T-helper 2 cell treated with Interferon-gamma antibody and Interleukin-4, amounts not matched to agents 5 μg/mL and 100 μg/mL, for 36 hours (primary cell): ENCODE measurements at places on chromosomes 11 and 22.

DNA sequence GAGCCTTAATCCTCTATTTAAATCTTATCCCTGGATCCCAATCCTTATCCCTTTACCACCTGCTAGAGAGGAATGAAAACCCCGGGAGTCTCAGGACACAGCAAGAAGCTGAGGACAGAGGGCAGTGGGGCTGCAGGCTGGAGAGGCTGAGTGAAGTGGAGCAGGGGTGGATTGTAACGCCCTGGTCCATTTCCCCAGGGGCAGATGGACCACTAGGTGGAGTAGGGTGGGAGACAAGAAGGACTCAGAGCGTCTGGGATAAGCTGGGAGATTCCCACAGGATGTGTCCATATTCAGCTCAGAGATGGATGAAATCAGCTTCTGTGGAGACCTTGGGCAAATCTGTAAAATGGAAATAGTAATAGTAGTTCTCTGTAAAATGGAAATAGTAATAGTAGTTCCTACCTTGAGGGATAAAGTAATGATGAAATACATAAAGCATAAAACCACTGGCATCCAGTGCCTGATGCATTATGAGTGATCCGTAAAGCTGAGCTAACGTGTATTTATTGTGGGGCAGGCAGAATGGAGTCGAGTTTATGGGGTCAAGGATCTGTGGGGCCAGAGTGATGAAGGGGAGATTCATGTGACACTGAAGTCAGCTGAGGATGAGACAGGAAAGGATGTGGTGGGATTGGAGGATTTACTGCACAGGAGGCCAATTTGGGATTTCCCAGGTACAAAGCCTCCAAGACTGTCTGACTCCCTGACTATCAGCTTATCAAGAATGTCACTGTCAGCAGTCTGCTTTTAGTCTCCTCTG, 1.9 kb upstream of the ROBO4 start:
- DNase-seq = no peak

DNA sequence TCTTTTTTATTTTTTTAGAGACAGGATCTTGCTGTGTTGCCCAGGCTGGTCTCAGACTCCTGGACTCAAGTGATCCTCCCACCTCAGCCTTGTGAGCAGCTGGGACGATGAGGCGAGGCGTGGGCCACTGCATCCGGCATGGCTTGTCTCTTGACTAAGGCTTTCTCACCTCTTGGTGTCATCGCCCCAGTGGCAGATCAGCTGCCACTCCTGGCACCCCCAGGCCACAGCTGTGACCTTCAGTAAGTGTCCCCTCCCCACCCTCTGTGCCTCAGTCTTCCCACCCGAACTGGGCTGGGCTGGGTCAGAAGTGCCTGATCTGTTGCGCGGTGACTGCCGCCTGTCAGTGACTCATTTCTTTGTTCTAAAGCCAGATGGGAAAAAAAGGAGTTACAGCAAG, 3.6 kb downstream of the SYNGR1 start:
- DNase-seq = no peak

DNA sequence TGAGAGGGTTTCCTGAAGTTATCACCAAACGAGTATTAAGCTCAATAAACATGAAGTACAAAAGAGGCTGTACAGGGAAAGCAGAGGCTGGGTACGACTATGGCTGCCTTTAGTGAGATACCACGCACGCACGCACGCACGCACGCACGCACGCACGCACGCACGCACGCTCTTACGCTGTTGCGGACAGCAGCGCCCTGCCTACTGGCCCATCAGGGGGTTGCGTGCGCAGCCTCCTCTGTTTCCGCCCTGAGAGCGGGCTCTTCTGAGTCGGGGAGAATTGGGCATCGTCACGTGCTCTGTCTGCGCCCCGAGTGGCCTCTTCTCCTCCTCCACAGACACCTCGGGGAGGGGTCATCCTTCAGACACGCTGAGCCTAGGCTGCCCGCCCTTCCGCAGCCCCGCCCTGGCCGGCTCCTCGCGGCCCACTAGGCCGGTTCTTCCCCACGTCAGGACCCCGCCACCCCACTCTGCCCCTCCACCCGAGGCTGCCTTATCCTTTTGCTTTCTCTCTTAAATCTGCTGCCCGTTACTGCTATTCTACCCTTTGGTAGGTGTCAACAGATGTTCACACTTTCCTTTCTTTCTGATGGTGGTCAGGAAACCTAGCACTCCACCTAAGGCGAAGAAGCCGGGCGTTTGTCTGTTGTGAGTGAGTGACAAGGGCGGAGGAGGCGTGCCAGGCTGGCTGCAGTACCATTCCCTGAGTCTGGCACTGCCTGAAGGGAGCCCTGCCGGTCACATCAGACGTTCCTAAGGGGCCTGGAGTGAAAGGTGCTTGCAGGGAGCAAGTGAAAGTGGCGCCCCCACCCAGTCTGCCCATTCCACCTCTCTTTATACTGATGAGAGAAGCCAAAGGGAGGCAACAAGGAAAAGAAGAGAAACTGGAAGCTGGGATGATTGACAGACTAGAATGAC, 300.4 kb upstream of the B3GAT1 start:
- DNase-seq = no peak

- DNase-seq = no peak
Observed at GRCh38 chr11:85680897-85681296, 5.1 kb downstream of the CCDC89 start.

DNA sequence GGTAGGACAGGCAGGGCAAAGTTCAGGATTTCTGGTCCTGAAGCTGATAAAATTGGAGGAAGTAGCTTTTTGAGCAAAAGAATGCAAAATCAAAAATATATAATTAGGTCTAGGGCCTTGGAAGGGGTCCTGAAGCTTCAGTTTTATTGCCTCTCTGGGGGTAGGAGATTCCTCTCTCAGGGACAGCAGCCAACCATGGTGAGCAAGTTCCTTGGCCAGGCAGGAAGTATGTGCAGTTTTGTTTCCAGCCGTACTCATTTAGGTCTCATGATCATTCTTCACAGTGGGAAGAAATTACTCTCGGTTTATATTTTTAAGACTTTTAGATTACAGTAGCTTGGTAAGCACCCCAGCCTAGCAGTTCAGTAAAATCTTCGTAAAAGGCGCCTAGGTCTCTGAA, 2.9 kb upstream of the RAB38 start:
- DNase-seq = no peak

DNA sequence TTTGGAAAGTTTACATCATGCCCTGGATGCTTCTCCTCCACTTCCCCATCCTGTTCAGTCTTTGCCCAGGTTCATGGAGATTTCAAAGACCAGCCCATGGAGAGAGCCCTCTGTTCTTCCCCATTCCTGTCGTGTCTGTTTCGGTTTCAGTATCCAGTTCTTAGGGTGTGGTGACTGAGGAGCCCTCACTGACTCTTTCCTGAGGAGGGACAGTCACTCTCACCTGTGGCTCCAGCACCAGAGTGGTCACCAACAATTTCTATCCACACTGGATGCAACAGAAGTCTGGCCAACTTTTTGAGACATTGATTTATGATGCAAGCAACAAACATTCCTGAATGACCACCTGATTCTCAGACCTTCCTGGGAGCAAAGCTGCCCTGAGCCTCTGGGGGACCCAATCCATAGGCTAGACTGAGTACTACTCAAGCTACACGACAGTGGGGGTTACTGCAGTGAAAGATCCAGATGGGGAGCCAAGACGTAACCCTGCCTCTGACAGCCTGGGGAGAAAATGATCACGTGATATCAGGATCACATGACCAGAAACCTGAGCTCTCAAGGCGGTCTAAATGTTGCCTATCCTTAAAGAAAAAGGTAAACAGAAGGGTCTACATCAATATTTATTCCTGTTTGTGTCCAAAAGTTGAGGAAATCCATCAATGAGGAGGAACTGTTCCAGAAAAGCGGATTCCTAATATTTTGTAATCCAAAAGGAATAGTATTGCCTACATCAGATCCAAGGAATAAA, 76.2 kb upstream of the VPREB1 start:
- no peak for DNase-seq

DNA sequence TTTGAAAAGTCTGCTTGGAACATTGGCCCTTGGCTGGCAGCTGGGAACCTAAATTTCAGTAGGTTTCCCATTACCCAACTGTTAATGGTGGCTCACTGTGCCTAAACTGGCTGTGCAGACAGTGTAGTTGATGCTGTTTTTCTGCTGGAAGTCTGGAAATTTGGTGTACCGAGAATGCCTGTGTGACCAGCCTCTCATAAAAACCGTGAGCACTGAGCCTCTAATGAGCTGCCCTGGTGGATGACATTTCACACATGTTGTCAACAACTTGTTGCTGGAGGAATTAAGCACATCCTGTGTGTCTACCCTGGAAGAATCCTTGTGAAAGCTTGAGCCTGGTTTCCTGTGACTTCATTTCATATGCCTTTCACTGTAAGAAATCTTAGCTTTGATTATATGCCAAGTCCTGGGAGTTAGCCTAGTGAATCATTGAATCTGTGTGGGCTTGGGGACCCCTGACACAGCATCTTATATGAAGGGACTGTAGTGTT, 131.1 kb downstream of the LDLRAD3 start:
- DNase-seq = no peak

DNA sequence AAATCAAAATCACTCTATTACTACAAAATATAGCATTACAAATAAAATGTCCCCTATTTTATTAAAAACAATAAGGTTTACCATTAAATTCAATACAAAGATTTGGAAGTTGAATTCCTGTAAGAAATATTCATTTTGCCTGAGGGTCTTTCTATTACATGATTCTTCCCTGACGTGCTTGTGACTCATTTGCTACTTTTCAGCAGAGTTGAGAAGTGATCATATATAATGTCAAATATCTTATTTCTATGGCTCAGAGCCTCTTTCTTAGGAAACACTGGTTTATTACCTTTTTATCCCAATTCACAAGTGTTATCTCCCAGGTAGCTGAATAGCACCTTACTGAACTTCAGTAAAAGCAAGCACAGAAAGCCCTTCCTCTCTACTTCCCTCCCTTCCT, 65.2 kb upstream of the CNTN5 start:
- no peak for DNase-seq

DNA sequence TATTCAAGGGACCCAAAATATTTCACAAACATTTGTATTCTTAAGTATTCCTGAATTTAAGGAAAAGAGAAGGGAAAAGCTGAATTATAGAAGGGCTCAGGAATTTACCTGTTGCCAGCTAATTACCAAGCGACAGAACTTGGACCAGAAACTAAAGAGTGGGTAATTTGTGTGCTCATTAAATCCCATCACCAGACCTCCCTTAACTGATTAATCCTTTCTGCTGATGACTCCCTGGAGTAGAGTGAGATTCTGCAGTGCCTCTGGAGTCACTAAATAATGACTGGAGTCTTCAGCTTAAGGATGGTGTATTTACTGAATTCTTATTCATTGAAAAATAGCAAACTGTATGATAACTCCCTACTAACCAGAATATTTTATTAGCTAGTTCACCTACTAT, 74.0 kb upstream of the RAB1B start:
- DNase-seq = no peak

GRCh38 chr22:28006271-28006670, 87.2 kb upstream of the PITPNB start:
- DNase-seq = no peak

DNA sequence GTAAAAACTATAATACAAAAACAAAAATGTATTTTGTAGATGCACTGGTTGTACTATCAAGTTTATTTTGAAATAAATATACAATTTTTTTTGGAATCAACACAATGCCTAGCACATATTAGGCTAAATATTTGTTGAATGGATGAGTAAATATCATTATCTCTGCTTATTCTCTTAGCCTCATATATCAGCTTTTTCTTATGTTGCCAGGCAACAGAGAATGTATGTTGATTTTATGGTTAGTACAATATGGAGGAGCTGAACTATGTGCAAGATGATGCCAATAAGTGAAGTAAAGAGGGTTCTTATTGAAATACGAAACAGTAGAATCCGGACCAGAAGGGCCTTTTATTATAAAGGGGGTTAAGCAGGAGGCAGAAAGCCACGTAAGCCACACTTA, 94.9 kb downstream of the FAR1 start:
- no peak for DNase-seq

DNA sequence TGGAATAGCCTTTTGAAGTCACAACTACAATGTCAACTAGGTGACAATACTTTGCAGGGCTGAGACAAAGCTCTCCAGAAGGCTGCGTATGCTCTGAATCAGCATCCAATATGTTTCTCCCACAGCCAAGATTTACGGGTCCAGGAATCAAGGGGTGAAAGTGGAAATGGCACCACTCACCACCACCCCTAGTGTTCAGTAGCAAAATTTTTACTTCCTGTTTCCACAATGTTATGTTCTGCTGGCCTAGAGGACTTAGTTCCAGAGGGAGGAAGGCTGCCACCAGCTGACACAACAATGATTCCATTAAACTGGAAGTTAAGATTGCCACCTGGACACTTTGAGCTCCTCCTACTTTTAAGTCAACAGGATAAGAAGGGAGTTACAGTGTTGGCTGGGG, 68.5 kb upstream of the MPEG1 start:
- DNase-seq = no peak

DNA sequence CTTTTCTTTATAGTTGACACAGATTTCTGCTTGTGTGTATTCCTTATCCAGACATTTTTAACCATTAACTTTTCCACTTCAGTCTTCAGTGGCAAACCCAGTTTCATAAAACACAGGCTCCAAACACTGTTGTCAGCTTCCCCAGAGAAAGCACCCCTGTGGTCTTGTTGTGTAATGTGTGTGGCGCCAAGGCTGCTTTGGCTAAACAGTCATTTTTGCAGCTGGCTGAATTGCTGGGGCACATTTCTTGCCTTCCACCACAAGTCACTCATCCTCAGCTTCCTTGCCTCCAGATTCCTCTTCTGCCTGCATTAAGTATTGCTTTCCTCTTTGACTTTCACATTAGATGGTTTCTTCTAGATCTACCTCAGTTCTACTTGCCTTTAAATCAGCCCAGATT, 40.5 kb downstream of the ARHGAP1 start:
- no peak for DNase-seq

DNA sequence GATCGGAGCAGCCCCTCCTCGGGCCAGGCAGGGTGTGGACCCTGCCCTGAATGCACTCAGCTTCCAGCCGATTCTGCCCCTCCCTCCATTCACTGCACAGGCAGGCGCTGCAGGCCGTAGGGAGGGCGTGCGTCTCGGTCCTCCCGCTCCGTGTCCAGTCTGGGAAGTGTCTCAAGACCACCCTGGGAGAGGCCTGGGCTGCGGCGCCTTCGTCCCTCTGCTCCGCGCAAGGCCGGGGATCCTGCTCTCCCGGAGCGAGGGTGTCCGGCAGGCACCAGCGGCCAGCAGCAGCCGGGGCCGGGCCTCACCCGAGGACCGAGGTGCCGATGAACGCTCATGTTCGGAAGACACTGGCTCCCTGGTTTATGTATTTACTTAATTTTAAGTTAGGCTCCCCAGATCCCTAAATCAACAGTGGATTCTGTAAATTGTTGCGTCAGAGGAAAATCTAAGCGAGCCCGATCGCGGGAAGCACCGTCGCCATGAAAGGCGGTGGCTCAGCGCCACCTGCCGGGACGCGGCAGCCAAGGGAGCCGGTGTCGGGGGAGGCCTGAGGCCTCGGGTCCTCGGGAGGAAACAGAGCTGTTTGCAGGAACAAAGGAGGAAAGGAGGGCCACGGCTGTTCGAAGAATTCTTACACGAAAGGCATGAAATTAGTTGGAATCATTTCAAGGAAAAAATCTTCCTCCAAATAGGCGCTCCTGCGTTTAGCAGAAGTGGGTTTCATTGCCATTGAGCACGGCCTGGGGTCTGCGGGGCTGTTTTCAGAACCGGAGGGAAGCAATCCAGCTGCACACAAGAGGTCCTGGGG, 195.3 kb downstream of the BRD1 start:
- no peak for DNase-seq

GRCh38 chr11:111006227-111006626, 239.3 kb upstream of the POU2AF2 start:
- DNase-seq = no peak

GRCh38 chr11:125605417-125605816, 12.8 kb downstream of the STT3A start:
- no peak for DNase-seq

- DNase-seq = no peak
Observed at GRCh38 chr22:35632935-35633334, 15.3 kb upstream of the APOL6 start.

- DNase-seq = no peak
Observed at GRCh38 chr11:131579932-131580387, 209.5 kb downstream of the NTM start.
